ENCODE measurements at places on chromosomes 7 and 10.

GRCh38 chr10:60170250-60170649 lies 219.4 kb downstream of the ANK3 start:
- DNase-seq = no peak

DNA sequence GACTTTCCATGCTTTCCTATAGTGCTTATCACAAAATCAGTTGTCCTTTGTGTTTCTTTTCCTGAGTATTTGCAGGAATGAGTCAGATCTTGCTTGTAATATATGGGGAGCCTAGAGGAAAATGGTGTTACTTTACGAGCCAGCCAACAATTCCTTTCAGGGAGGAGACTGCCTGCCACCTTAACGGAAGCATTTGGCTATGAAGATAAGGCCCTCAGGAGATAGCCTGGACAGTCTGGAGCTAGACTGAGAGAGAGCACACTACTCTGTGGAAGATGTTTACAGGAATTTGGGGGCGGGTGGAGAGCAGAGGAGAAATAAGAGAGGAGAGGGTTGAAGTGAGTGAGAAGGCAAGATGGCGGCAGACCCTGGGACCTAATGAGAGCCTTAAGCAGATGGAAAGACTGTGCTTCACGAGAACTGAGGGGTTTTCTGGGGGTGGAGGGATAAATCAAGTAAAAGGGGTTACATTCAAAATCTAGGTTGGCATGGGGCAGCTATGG lies 126.3 kb downstream of the SNX10 start:
- DNase-seq = no peak

- DNase-seq = no peak
Observed at GRCh38 chr10:36450380-36450779, 675.0 kb upstream of the ANKRD30A start.

GRCh38 chr10:79475877-79476276 lies 30.5 kb upstream of the ZCCHC24 start:
- DNase-seq = no peak

- no peak for DNase-seq
Observed at GRCh38 chr10:92855560-92855959, 7.2 kb downstream of the EXOC6 start.

DNA sequence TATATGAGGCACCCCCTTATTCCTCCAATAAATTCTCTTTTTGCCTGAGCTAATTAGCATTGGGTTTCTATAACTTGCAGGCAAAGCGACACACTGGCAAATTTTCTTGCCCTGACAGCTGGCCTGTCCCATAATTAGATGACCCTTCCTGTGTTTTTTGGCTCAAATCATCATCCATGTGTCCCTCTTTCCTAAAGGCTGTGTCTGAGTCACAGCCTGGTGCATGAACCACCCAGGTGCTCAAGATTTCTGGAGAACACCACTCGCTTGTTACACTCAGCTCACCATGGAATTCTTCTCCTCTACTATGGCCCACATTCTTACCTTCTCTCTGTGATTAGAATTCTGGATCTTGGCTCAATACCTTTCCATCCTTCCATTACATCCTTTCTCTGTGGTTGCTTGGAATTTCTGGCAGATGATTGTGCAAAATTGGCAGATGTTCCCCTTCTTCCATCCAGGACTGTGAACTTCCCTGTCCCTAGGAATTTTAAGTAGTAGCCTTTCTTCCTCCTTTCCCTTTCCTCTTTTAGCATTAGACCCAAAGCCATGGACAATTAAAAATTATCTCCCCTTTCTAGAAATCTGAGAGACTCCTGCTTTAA lies 116.0 kb upstream of the ANKRD1 start:
- no peak for DNase-seq

DNA sequence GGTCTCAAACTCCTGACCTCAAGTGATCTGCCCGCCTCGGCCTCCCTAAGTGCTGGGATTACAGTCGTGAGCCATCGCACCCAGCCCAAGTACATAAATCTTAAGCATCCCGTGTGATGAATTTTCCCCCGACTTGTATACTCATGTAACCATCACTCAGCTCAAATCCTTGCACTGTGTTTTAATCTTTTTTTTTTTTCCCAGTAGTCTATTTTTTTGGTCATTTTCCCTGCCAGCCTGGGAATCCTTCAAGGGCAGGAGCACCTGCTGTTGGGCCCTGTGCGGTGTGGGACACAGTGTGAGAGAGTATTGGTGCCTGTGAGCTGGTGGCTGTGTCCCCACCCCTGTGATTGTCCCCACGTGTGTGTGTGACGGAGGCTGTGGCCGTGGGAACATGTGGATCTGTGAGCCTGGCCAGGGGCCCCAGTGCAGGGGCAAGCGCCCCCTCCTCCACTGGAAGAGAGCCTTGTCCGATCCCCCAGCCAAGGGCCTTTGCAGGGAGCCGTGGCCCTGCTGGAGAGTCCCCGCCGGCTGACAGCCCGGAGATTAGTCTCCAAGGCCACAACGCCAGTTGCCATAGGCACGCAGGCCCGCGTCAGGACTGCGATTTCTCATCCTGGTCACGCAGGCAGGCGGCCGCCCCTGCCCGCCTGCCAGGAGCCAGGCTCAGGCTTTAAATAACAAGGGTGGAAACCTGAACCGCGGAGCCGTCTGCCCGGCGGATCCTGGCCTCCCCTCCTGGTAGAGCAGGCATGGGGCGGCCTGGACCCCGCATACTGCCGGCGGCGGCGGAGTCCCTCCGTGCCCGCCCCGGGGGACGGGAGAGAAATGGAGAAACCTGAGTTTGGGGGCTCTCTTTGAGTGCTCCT lies 26.5 kb downstream of the GTF2IRD1 start:
- no peak for DNase-seq

DNA sequence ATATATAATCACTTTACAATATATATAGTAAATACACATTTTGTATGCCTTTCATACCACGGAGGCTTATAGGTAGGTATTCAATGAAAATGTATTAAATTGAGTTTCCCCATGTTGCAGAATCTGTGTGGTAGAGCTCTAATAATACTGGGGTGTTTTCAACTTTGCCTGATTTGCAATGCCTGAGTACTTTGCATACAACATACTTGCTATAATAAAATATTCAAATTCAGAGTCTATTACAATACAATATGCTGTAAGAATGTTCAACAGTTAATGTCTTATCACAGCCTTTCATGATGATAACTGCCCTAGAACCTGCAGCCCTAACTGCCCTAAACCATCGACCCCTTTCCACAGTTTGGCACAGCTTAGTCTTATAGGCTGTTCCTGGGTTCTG lies 114.6 kb downstream of the DGKI start:
- no peak for DNase-seq

DNA sequence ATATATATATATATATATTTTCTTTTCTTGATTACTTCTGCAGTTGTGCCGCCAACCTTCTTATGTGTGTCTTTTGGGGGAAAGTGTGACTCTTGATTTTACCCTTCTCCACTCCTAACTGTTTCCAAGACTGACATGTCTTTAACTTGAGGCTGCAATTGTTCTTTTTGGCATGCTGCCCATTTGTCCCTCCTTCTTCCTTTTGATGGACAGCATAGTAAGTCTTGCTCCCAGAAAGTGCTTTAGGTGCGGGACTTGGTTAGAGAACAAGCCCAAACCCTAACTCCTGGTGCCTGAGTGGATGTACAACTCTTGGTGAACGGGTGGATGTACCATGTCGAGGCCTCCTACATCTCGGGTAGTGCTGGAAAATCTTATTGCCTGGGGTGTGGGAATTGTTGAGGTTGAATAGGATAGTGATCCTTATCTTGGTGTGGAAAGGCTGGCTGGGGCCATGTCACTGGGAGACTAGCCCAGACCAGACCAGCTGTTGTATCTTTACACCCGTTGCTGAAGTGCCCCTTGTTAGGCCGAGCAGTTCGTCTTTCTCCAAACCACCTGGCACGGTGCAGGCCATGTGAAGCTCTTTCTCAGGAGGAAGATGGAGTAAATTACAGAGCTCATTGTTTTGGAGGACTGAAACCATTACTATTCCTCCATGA lies 16.3 kb downstream of the TCF7L2 start:
- DNase-seq = no peak

DNA sequence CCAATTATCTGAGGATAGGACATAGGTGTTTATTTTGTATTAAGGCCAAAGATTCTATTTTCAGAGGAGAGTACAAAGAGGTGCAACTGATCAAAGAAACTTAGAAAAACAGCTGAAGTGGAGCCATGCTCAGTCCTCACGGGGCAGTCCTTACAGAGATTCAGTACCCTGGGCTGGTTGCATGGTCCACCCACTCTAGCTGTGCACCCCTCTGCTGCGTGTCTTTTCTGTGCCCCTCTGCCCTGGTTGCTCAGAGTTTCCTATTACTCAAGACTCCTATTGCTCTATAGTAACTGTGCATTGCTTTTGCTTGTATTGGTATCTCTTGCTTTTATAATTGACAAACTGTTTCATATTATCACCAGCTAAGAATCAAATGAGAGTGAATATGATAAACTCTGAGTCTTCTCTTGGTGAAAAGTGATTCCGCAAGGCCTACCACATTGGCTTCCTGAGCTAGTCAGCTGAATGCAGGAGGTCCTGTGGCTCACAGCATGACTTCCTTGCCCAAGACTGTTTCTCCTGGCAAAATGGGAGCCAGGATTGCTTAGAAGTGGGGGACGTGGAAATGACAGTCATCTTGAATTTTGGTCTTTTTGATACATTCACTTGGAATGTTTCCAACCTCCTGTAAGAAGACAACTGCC lies 137.0 kb downstream of the GLCCI1 start:
- no peak for DNase-seq

- no peak for DNase-seq
Observed at GRCh38 chr10:113397047-113397446, 155.8 kb upstream of the HABP2 start.

DNA sequence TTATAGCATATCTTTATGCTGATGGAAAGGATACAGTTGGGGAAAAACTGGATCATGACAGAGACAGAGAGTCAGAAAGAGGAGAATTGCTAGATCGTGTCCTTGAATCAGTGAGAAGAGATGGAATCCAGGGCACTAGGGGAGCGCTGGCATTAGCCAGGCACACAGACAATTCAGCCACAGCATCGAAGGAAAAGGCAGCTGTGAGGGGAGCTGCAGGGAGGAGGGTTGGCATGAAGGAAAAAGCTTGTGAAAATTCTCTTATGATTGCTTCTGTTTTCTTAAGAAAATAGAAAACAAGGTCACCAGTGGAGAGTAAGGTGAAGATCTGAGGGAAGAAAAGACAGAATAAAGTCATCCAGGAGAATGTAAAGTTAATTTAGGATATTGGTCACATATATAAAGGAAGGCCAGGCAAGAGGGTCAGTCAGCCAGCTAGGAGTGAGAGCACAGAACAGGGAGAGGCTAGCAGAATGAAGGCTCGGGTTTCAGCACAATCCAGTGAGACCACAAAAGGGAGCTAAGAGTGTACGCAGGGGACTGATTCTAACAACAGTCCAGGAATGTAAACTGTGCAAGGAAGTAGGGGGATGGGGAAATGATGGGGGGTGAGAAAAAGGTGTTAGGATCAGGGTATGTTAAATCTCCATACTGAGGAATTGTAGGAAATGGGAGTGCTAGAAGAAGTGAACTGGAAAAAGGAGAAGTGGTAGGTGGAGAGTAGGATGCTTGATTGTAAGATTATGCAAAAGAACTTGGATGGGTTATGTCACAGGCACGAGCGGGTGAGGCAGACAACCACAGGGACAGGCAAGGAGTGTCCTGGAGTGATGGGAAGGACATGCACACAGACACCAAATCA lies 112.0 kb downstream of the RNF32 start:
- no peak for DNase-seq

GRCh38 chr10:95445223-95445836 lies 115.8 kb downstream of the SORBS1 start:
- DNase-seq = no peak

- DNase-seq = peak; percentile 9
Observed at GRCh38 chr10:6200734-6201515, 1.8 kb upstream of the PFKFB3 start.

DNA sequence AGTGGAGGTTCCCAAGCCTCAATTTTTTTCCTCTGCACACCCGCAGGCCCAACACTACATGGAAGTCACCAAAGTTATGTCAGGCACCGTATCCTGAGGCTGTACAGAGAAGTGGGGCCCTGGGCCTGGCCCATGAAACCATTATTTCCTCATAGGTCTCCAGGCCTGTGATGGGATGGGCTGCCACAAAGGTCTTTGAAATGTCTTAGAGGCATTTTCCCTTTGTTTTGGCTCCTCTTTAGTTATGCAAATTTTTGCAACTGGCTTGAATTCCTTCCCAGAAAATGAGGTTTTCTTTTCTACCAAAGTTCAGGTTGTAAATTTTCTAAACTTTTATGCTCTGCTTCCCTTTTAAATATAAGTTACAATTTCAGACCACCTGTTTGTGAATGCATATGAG lies 365.2 kb downstream of the HGF start:
- no peak for DNase-seq

DNA sequence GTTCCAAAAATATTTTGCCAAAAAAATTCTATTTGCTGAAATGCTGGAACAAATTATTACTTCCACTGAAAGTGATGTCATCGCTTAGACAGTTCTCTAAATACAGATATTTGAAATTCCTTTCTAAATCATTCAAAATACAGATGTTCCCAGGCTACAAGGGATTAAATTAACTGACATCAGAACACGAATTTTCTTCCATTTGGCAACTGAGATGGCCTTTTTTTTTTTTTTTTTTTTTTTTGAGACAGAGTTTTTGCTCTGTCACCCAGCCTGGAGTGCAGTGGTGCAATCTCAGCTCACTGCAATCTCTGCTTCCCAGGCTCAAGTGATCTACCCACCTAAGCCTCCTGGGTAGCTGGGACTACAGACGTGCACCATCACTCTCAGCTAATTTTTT lies 57.0 kb downstream of the P4HA1 start:
- no peak for DNase-seq

DNA sequence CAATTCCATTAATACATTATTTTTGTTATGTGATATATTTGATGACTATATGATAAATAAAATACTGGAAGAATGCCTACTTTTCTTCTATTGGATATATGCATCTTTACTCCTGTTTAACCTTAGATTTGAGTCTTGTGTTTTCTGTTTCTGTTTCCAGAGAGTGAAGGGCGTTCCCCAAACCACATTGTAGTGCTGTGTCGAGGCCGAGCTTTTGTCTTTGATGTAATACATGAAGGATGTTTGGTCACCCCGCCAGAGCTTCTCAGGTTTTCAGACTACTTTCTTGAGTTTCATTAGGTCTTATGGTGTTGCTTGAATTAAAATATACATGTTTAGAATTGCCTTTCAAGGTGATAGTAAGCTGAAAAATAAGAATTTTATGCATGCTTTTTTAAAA lies 23.8 kb downstream of the CROT start:
- no peak for DNase-seq

- no peak for DNase-seq
Observed at GRCh38 chr10:124640538-124641231, 103.5 kb downstream of the FAM53B start.

DNA sequence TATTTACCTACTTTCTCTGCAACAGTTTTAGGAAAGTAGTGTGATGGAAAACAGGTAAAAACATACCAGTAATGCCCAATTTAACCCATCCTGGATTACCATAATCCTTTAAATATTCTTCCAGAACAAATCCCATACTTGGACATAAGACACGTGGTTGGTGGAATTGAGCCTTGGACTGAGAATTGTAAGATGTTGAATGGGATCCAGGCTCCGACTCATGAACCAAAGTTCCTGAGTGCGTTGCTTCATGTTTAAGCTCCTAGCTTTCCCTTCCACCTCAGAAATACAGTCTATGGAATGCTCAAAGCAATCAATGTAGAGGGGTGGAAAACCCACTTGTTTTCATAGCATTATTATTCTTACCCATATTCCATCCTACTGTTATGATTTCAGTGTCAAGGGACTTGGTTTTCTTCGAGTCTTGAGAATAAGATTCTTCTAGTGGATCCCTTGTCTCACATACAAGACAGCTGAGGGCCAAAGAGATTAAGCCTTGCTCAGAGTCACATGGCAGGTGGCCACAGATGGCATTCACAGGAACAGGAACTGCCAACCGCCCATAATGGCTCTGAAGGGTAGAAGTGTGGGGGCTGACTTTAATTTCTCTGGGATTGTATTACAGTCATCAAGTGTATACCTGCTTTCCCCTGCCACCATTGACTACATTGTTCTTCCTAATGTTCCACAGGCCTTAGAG lies 171.2 kb downstream of the GFRA1 start:
- DNase-seq = no peak

All from stimulated activated CD4-positive, alpha-beta T cell treated with anti-CD3 and anti-CD28 coated beads, Interleukin-12 subunit alpha, Interleukin-12 subunit beta, amount 100 ng/mL, for 24 hours (primary cell).